ENCODE measurements at places on chromosomes 3 and 15.

DNA sequence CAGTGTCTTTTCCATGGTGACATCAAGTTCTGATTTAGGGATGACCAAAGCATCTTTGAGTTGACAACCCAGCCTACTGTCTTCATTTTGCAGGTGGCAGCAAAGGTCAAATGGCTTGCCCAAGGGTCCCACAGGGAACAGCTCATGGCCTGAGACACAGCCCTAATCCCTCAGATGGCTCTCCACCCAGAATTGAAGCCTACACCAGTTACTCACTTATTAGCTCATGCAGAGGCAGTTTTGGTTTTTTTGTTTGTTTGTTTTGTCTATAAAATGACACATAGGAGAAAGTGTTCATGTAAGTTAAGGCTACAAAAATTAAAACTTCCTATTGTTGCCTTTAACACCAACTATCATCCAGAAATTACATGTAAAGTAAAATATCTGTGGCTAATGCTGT, 167.9 kb downstream of the OSBPL10 start:
- no peak for DNase-seq

- DNase-seq = no peak
Measured at GRCh38 chr15:62849316-62850106, 193.0 kb upstream of the TPM1 start.

GRCh38 chr3:181823716-181824115, 112.0 kb downstream of the SOX2 start:
- DNase-seq = no peak

- no peak for DNase-seq
Measured at GRCh38 chr3:106957029-106957428, 420.2 kb upstream of the CCDC54 start.

- no peak for DNase-seq
Measured at GRCh38 chr15:66014635-66015182, 145.4 kb downstream of the RAB11A start.

DNA sequence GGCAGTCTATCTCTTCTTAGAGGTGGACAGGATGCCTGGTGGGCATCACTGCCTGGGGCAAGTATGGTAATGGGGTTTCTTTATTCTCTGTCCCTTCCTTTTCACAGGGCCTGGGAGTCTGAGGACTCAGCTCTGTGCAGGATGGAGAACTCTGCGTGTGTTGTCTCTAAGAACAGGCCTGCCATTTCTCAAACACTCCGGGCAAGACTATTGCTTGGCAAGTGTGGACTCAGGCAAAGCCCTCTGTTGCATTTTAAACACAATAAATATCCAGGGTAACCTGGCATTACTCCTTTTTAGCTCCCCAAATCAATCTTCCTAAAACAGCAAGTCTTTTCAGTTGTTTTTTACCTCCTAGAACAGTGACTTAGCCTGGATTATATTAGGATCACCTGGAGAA, 185.1 kb upstream of the ROPN1 start:
- no peak for DNase-seq

- DNase-seq = no peak
Measured at GRCh38 chr15:70509282-70509662, 254.1 kb downstream of the UACA start.

GRCh38 chr3:47573190-47574172, 5.2 kb downstream of the CSPG5 start:
- DNase-seq = no peak

DNA sequence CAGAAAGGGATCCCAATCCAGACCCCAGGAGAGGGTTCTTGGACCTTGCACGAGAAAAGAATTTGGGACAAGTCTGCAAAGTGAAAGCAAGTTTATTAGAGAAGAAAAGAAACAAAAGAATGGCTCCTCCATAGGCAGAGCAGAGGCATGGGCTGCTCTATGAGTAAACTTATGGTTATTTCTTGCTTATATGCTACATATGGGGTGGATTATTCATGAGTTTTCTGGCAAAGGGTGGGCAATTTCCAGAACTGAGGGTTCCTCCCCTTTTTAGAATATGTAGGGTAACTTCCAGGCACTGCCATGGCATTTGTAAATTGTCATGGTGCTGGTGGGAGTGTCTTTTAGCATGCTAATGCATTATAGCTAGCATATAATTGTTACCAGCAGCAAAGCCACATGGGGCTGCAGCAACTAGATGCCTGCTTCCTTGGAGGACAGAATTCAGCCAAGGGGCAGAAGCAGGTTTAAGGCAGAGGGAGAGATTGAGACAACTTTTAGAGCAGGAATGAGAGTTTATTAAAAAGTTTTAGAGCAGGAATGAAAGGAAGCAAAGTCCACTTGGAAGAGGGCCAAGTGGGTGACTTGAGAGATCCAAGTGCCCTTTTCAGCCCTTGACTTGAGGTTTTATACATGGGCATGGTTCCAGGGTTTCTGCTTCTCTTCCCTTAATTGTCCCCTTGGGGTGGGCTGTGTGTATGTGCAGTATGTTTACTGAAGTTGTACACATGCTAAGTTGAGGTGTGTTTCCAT, 41.3 kb downstream of the METTL6 start:
- no peak for DNase-seq

- peak; percentile 31 for DNase-seq
Measured at GRCh38 chr3:49313896-49314688, 25.8 kb downstream of the USP4 start.

GRCh38 chr3:178334239-178334638, 202.0 kb upstream of the KCNMB2 start:
- DNase-seq = no peak

DNA sequence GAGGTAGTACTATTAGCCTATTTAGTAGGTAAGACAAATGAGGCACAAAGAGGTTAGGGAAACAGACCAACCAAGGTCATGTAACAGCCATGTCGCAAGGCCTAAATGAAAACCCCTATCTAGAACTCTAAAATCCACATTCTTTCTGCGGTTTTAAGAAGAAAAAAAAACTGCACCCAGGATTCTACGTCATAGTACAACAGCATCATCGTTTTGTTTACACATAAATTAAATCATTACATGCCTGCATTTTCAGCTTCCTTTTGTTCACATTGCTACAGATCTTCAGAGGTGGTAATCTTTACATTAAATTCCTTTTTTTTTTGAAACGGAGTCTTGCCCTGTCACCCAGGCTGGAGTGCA, 548 bp upstream of the PSMD6 start:
- DNase-seq = no peak

- no peak for DNase-seq
Measured at GRCh38 chr3:67620869-67621268, 33.5 kb downstream of the SUCLG2 start.

DNA sequence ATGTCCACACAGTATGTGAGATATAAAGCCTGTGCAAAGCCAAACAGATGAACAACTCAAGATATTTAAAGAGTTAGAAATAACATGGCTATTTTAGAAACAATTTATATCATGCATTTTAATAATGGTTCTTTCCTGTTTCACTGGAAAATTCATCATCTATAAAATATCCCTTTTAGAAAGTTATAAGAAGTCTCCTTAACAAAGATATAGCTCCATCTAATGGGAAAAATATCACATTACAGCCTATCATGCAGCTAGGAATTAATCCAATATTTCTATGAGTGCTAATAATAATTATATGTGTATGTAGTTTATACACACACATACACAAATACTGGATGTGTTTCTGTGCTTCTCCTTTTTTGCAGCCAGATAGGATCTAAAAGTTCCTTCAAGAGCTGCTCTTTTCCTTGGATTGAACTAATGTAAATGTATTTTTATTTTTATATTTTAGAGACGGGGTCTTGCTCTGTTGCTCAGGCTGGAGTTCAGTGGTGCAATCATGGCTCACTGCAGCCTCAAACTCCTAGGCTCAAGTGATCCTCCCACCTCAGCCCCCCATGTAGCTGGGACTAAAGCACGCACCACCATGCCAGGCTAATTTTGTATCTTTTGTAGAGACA, 21.6 kb downstream of the RPL22L1 start:
- DNase-seq = peak; percentile 25

GRCh38 chr15:81084716-81085115, 49.4 kb upstream of the CFAP161 start:
- DNase-seq = no peak

DNA sequence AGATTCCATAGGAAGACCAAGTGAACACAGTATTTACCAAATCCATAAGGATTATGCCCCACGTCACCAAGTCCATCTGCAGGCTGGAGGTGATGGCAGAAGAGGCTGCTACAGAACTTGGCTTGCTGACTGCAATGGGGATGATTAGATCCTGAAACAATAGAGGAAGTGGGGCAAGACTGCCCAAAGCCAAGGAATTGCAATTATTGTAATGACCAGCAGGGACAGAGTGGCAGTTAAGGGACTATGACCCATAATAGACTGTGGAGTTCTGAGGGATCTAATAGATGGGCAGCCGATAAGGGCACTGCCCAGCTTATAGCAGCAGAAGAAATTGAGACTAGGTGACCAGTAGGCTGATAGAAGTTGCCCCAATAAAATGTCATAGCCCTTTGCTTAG, 108.4 kb downstream of the MINAR1 start:
- DNase-seq = peak; percentile 33

DNA sequence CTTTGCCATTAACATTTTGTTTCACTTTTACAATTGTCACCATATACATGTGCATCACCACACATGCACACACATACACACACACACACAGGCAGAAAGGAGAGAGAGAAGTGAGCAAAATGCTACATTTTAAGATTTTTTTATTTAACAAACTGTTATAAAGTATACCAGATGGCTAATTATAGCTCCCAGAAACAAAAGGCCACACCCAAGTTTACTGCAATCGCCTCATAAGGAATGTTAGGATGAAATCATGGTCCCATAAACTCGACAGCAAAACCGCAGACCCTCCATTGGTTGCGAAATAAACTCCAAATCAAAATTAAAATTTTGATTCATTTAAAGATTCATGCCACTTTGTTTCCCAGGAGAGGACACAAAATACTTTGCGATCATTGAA, 16.1 kb upstream of the C15orf61 start:
- DNase-seq = no peak

- DNase-seq = peak; percentile 97
Measured at GRCh38 chr3:9933561-9934234, at the start of gene CRELD1. Gene CRELD1 (plus strand): TSS chr3:9933834. CDS start chr3:9934439, 605 bp downstream.

- DNase-seq = peak; percentile 92
Measured at GRCh38 chr3:110743202-110743601, 328.4 kb upstream of the NECTIN3 start.

- DNase-seq = no peak
Measured at GRCh38 chr3:17643691-17644090, 98.7 kb downstream of the TBC1D5 start.

GRCh38 chr15:60937278-60937677, 291.8 kb downstream of the RORA start:
- no peak for DNase-seq

DNA sequence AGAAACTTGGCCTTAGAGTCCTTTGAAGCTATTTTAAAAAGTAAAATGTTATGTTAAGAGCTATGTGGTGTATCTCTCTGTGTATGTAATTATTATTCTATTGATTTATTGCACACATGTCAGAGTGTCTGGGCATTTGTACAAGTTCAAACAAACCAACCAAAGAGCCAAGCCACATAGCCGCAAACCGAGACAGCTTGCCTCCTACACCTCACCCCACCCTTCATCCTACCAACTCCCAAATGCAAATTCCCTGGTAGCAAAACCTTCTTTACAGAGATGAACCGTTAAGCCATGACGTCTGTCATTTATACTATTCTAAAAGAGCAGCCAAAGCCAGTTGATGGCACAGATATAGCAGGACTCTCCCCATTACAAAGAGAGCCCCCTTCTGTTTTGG, 332.3 kb downstream of the ERC2 start:
- DNase-seq = no peak
